Femur (tissue), 1 donor: ENCODE measurements at places on chromosomes 5 and 9.
A peak's percentile ranks its signal among the peaks of the same experiment; 100 is the strongest.

DNA sequence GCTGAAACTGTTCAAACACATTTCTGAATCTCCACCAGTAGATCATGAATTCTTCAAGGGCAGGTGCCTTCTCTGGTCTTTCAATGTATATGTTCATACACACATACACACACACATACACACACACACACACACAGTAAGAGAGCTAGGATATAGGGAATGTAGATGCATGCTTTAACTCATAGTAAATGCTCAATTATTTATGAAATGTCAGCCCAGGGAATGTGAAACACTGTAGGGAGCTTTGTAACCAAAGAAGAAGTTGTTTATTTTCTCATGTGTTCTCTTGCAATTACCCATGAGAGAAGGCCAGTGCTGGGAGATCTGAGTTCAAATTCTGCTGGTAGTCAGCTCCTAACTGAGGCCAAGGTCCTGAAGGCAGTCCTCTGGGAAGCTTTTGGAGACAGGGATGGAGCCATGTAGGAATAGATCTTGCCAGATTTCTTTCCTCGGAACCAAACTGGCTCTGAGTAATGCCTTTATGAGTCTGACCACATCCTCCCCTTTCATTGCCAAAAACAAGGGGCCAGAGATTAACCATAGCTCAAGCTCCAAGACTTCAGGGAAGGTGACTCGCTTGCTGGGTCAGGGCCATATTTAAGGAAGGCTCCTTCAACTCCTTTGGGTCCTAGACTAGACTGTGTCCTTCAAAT, 487.0 kb upstream of the TNC start:
- DNase-seq: no peak

GRCh38 chr5:96595300-96596090, 66.7 kb upstream of the CAST start:
- DNase-seq: no peak

GRCh38 chr9:108002371-108002956, 512.9 kb upstream of the KLF4 start:
- DNase-seq: peak; percentile 64

- DNase-seq: peak; percentile 68
Observed at GRCh38 chr5:125835293-125836172, 587.7 kb upstream of the GRAMD2B start.

DNA sequence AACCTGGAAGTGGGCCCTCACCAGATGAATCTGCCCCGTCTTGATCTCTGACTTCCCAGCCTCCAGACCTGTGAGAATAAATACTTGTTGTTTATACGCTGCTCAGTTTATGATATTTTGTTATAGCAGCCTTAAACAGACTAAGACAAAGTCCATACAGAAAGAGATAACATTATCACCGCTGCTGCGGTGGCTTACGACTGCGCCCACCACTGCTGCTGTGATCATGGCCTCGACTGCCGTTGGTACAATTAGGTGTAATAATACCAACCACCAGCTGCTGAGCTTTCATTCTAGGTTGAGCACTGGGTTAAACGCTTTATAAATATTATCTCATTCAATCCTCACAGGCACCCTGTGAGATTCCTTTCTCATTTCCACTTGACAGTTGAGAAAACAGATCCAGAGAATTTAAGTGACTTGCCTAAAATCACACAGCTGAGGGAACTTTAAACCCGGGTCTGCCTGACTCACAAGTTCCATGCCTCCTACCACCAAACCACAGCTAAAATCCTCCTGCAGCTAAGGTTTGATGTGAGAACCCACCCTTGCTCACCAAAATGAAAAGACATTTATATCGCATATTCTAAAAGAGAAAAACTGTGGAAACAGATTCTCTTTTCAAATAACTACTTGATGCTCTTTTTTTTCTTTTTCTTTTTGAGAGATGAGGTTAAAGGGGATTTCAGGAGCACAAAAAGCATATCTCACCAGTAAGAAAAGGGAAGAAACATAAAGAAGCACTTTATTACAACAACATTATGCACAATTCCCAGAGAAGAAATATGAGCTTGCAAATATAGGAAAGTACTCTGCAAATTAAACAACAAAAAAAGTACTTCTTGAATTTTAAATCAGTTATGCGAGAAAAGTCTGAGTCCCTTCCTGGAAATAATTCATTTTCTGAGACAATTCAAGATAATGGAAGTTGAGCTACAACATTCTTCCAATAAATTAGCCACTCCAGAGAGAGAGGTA, 23.9 kb downstream of the GOLM1 start:
- DNase-seq: no peak

DNA sequence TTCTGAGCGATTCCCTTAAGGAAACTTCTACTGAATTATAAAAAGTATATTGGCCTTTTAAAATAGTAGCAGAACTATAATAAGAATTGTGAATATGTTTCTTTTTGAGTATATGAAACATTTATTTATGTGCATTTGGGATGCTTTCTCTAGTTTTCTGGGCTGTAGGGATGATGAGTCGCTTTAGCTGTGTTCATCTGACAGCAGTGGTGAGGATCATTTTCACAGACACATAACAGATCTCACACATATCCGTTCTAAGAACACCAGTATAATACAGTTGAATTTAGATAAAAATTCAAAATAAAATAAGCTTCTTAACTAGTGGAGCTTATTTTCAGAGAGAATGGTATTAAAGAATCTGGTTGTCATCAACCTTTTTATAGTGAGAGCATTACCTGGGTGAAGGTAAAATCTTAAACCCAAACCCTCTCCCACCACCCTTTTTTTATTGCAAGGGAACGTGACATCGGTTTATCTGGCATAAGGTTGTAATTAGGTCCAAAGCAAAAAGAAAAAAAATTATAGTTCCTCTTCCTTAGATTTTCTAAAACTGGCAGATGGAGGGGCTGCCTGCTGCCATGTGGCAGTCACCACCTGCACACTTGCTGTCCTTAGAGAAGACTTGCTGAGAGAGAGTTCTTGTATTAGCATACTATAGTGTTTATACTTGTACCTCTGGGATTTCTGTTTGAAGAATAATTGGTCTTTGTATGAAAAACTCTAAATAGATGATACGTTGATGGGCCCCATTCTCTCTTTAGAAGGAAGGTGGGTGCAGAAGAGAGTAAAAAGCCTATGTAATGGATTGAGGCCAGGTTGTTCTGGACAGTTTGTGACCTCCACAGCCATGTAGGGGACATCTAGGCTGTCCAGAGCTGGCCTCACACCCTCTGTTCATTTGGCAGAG, 86.8 kb downstream of the CAMK4 start:
- no peak for DNase-seq

DNA sequence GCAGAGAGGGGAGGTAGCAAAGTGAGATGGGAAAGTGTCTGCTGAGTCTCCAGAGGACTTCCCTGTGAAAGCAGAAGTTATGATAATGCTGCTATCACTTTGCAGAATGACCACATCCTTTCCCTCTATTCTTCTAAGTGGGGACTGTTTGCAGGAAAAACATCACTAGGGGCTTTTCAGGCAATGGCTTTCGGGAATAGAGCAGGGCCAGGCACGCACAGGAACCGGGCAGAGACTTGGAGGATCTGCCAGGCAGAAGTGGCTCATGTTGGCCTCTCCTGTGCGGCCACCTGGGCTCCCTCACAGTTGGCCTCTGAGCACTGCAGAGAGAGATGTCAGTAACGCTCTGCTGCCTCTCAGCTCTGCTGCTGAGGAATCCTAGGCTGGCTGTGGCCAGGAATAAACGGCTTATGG, 214.7 kb downstream of the MAST4 start:
- no peak for DNase-seq

GRCh38 chr9:92652461-92652860, 17.5 kb downstream of the IPPK start:
- no peak for DNase-seq

- no peak for DNase-seq
Observed at GRCh38 chr5:34699155-34700077, 43.3 kb downstream of the RAI14 start.

- DNase-seq: no peak
Observed at GRCh38 chr5:141969783-141970771, 1.2 kb downstream of the RNF14 start.

GRCh38 chr9:792331-793260, 48.9 kb upstream of the DMRT1 start:
- DNase-seq: no peak

GRCh38 chr9:20303066-20303465, 319.2 kb downstream of the MLLT3 start:
- DNase-seq: no peak

DNA sequence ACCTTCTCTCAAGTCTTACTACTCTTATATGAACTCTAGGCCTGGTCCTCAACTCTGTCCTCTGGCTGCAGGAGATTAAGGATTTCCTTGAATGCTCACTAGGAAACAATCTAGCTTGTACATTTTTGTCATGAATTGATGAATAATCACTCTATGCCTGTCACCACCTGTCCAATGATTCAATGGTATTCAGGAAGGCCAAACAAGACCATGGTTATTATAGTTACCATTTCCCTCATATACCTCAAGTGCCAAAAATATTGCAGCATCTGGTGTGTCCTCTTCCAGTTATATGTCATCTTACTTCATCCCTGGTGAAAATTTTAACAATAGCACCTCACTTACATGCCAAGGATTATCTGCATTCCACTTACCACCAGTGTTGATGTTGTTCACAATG, 179.0 kb upstream of the MOCS2 start:
- no peak for DNase-seq

DNA sequence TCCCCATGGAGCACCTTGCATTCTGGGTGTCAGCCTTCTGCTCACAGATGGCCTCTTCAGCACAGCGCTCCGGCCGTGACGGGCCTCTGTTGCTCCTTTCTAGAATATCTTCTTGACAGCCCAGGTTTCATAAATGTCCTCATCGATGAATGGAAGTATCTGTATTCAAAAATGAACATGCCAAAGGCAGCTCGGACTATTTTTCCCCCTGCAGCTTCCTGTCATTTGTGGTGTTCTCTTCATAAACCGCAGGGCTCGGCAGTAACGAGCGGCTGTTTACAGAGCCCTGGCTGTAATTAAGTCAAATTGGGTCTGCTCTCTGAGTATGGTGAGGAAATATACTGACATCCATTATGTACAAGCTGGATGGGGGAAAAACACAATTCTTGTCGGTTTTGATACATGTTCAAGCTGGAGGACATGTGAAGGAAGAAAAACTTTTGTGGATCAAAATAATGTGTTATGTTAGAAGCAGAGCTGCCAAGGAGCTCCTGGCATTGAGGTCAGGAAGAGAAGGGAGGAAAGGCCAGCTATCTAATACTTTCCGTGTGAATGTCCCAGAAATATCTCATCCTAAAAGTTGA, 154.1 kb upstream of the CD180 start:
- peak; percentile 32 for DNase-seq

DNA sequence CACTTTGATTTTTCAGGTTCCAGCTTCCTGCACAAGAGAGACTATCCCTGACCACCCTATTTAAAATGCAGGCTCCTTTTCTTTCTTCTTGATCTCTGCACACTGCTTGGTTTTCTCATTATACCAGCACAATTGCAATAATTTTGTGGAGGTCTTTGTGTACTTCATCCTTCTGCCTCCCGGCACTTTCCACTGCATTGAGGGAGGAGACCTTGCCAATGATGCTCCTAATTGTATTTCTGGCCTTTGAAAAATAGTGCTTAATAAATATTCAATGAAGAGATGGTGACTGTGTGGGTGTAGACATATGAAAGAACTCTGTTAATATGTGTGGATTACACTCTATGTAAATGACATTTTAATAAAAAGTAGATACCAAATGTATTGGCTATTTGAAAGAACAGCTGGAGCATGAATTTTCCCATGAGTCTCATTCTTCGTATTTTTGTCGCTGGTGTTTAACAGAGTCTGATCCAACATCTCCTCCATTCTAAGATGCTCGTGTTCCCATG, 42.1 kb downstream of the FOXI1 start:
- no peak for DNase-seq

GRCh38 chr5:116088062-116088461, 3.2 kb downstream of the COMMD10 start:
- no peak for DNase-seq

GRCh38 chr5:178106086-178106485, 7.2 kb upstream of the N4BP3 start:
- no peak for DNase-seq

GRCh38 chr5:170484847-170485615, 18.8 kb upstream of the KCNIP1 start:
- DNase-seq: no peak

- no peak for DNase-seq
Observed at GRCh38 chr9:94068257-94068656, 16.0 kb upstream of the PTPDC1 start.
